Liver (tissue), 10 donors: ENCODE measurements at places on chromosomes 7 and 10. TPM values are rescaled to one million over a fixed set of nuclear protein-coding genes. Genes with fewer than 3 reads are reported as not detected.

Gene HSPB1
- total RNA-seq, result 39.2 TPM

Gene INMT
- 0.84 TPM for total RNA-seq

Gene LDB3
- 0.09 TPM for total RNA-seq

Gene HOXA9
- total RNA-seq, result not detected

Gene ABCB1
- total RNA-seq, result 53.2 TPM

Gene GTF2IRD1
- 2.0 TPM for total RNA-seq

Gene OPN4
- not detected for total RNA-seq

Gene EPHB6
- total RNA-seq, result 2.1 TPM

Gene STRA8
- total RNA-seq, result not detected

Gene HABP2
- total RNA-seq, result 247 TPM

- no peak for DNase-seq
These were observed 86.8 kb downstream of the SORBS1 start for GRCh38 chr10:95474228-95475002.

DNA sequence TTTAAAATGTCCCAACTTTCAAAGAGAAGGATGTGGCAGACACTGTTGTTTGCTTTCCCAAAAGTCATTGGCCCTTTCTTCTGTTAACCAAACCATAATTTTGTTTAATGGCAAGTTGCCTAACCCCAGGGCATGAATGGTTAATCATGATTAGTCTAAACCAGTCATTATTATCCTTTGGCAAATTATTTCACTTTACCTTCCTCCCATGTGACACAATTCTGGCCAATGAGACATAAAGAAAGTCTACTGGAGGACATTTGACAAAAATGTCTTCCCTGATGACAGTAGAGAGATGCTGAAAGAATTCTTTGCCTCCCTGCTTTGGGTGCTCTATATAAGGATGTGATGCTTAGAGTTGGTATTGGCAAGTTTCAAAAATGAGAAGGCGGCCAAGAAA is 101.9 kb downstream of the PODXL start:
- no peak for DNase-seq

DNA sequence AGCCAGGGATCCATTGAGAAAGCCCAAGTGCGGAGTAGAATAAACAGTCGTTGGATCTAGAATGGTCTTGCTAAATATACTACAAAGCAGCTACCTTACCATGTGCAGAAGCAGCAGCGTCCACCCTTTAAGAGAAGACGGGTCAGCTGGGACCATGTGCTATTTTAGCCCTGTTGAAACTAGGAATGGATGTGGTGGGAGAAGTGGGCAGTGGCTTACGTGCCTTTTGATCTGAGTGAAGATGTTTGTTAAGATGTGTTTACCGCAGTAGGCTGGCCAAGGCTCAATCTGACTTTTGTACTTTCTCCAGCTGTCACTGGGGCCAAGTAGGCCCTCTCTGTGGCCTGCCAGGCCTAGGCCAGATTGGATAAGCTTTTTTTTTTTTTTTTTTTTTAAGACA is 9.2 kb downstream of the HABP2 start:
- no peak for DNase-seq

- no peak for DNase-seq
These were observed 1055.1 kb downstream of the NXPH1 start for GRCh38 chr7:9488555-9488954.

DNA sequence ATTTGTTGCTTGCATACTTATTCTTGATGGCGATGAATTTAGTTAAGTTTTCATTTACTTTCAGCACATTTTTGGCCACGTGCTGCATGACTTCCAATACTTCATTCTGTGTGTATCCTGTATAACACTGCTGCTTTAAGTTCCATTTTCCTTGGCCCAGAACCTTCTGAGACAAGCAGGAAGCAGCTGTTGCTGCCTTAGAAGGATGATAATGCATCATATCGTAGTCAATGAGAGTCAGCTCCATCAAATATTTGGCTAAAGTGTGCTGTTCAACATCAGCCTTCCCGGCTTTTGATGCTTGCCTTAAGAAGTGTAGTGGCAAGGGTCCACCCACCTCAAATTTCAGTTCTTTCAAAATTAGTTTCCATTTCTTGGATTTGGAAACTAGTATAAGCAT is 59.2 kb upstream of the GLCCI1 start:
- DNase-seq, result no peak

DNA sequence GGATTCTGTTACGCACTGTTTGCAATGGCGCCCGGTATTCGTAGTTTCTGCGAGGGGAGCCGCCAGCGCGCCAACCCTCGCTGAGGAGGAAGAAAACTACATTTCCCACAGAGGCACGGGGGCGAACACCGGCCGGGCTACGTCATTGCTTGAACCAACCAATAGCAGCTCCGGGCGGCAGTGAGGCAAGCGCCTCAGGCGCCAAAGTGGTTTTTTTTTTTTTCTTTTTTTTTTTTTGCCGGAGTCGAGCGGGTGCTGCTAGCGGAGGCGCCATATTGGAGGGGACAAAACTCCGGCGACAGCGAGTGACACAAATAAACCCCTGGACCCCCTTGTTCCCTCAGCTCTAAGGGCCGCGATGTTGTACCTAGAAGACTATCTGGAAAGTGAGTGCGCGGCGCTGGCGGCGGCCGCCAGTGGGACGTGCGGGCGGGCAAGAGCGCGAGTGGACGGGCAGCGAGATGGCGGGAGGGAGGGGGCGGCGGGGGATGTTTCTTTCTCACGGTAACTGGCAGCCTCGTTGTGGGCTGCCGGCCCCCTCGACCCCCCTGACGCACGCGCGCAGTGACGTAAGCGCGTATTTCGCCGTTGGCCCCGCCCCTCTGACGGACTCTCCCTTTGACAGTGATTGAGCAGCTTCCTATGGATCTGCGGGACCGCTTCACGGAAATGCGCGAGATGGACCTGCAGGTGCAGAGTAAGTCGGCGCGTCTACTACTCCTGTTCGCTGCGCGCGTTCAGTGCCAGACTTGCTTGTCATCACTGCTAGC is at the start of gene ING3:
ING3 (plus strand) TSS at position 239 of the 770 bp plus-strand sequence; CDS start at position 359, 120 bp downstream.
- peak; percentile 98 for DNase-seq

GRCh38 chr7:106419455-106420182 is 134.8 kb upstream of the NAMPT start:
- no peak for DNase-seq

GRCh38 chr10:14371581-14371980 is 40.9 kb upstream of the FRMD4A start:
- DNase-seq, result no peak

- DNase-seq, result peak; percentile 31
These were observed 5.8 kb upstream of the ESYT2 start for GRCh38 chr7:158834878-158835784.

DNA sequence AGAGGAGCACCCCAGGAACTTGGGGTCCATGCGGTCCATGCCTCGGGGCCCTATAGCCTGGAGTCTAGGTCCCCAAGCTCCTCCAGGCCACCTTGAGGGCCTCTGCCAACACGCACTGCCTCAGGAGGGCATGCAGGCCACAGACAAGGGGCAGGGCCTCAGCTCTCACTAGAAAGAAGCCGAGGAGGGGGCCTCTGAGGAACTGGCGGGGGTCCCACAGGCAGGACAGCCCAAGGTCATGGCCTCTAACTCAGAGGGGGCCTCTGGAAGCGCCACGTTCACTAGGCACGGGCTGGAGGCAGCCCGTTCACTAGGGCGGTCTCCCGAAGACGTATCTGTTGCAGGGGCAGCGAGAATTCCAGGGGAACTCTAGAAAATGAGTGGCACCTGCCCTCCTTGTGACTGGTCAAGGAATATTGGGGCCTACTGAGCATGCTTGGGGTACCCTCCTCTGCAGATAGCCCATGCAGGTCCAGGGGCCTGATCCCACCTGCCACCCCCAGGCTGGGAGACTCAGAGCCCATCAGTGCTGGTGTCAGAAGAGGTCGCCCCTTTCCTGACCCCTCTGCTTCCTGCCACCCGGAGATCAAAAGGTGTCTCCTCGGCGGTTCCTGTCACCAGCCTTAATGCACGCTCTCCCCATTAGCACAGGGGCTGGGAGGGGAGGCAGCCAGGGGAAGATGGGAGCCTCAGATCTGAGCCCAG is 86.7 kb upstream of the RET start:
- DNase-seq, result no peak

GRCh38 chr10:13331646-13332045 is 16.4 kb downstream of the SEPHS1 start:
- DNase-seq, result no peak

DNA sequence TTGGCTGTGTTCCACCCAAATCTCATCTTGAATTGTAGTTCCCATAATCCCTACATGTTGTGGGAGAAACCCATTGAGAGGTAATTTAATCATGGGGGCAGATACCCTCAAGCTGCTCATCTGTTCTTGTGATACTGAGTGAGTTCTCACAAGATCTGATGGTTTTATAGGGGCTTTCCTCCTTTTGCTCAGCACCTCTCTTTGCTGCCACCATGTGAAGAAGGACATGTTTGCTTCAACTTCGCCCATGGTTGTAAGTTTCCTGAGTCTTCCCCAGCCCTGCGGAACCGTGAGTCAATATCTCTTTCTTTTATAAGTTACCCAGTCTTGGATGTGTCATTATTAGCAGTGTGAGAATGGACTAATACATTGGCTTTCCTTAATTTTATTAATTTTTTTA is 527.8 kb downstream of the MDFIC start:
- DNase-seq, result no peak

- DNase-seq, result no peak
These were observed 166.2 kb upstream of the CACNA2D1 start for GRCh38 chr7:82609746-82610145.

GRCh38 chr7:727104-727805 is at the start of gene PRKAR1B:
PRKAR1B (minus strand) TSS chr7:727281; CDS start chr7:711505, 15,776 bp downstream.
- no peak for DNase-seq

GRCh38 chr7:35975851-35976454 is 175.1 kb downstream of the SEPTIN7 start:
- no peak for DNase-seq

- DNase-seq, result peak; percentile 73
These were observed 448 bp downstream of the SEC24C start for GRCh38 chr10:73744664-73744975.

DNA sequence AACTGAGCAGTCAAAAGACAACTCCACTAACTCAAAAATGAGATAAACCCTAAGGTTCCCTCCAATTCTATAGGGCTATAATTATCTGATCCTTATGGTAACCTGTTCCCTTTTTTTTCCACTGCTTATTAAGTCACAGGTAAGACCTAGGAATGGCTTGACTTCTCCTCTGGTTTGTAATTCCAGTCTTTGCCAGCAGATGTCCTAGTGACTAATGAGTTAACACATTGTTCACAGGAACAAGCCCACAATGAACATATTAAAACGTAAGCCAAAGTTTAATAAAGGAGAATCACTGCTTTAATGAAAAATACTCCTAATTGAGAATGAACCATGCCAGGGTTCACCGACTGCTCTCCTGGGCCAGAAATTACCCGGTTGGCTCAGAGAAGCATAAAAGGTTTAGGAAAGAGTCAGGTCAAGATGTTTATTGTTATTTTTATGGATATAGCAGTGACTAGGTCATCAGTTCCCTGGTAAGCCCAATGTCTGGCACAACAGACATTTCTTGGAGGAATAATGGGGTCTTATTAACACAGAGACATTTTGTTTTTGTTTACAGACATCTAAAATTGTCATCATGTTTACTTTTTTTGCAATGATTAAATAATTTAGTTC is 120.1 kb downstream of the ELAPOR2 start:
- no peak for DNase-seq

GRCh38 chr7:129768614-129769399 is 157.3 kb downstream of the NRF1 start:
- no peak for DNase-seq

- DNase-seq, result no peak
These were observed 34.8 kb downstream of the CDH23 start for GRCh38 chr10:71431239-71432100.
